ENCODE measurements at places on chromosomes 3 and 15.

DNA sequence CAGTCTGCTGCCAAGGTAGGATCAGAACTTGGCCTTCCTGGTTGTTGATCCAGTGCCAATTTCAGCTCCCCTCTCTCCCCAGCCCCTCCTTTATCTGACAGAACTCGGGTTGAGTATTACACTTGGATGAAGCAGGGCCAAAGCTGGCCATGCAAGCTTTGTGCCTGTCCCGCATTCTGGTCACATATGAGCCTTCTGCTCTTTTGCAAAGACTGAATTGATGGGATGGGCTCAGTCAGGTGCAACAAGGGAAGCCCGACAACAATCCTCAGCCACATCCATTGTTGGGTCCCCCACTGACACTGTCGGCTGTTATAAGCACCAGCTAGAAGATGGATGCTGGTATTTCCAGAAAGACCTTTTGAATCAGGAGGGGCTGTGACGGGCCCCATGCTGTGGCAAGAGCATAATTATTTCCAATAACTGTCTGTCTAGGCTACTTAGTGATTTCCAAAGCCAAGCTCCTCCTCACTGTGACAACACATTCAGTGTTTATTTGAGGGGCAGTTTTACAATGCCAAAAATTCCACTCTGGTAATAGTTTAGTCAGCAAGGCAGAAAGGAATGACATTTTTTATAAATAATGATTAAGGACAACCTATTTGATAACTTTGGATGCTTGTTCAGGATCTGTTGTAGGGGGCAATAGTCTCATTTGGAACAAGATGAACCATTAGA is 146.8 kb upstream of the FRMD4B start:
- peak; percentile 77 for DNase-seq

- DNase-seq: no peak
Observed at GRCh38 chr3:66603151-66603611, 102.4 kb upstream of the LRIG1 start.

DNA sequence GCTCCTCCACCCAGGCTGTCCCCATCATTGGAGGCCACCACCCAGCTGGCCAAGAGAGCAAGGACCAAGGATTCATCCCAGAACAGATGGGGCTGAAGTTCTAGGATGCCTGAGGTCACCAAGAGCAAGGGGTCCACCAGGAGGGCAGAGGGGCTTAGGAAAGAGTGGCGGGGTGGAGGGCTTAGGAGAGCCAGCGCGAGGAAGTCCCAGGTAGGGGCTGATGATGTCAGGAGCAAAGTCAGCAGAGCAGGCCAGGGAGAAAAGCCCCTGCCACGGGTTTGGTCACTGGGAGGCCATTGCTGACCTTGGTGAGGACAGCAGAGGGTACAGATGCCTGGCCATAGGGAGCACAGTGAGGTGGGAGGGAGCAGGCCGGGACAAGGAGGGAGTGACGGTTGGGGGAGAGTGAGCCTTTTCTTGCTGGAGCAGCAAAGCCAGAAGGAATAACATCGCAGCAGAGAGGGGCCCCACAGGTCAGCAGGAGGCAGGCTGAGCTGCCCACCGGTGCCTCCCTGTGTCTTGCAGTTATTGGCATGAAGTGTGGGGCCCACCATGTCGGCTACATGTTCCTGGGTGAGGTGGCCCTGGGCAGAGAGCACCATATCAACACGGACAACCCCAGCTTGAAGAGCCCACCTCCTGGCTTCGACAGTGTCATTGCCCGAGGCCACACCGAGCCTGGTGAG is 5.2 kb downstream of the PARP3 start:
- DNase-seq: no peak

DNA sequence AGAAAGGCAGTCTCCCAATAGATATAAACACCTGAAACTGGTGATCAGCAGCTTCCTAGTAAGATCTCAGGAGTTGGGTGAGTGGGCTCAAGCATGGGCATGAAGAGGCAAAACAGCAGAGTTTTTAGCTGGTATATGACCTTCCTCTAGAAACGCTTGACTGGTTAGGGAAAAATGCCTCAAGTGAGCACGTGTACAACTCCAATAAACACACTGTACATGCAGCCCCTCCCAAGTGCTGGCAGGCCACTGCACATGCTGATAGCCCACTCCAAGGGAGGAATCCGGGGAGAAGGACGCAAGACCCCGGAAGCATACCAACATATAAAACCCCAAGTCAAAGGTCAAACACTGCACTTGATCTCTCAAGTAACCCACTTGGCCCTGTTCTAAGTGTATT is 143.0 kb downstream of the FMN1 start:
- no peak for DNase-seq

- no peak for DNase-seq
Observed at GRCh38 chr15:65026756-65027155, 2.7 kb downstream of the MTFMT start.

- DNase-seq: no peak
Observed at GRCh38 chr15:27479296-27480140, 508.5 kb downstream of the GABRG3 start.

GRCh38 chr3:76378789-76379188 is 593.4 kb upstream of the ZNF717 start:
- no peak for DNase-seq

Measured in retina (tissue), 1 donor.